ENCODE measurements at places on chromosomes 3 and 15.

DNA sequence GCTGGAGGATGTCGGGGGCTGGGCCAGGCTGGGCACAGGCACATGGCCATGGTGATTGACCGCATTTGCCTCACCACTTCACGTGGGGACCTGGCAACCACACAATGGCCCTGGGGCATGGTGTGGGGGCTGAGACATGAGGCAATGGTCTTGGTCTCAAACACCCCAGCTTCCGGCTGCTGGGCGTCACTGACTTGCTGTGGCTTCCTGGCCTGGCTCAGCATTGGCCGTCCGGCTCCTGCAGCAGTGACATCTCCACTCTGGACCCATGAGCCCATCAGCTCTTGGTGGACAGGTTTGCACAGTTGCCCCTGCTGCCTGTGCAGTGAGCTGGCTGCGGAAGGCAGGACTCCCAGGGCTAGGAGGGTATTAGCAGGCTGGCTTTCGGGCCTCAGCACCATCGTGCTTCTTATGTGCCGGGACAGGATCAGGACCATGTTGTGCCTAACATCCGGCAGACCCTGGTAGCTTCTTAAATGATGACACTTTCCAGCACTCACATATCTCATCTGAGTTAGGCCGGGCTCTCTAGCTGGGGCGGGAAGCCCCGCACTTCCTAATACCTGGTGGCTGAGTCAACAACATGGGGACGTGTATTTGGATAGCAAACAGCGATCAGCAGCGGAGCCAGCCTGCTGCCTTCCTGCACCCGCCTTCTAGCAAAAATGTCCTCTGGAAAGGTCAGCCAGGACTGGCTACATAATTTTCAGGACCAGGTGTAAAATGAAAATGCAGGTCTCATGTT, 34.1 kb downstream of the ZNF710 start:
- DNase-seq: peak; percentile 42

DNA sequence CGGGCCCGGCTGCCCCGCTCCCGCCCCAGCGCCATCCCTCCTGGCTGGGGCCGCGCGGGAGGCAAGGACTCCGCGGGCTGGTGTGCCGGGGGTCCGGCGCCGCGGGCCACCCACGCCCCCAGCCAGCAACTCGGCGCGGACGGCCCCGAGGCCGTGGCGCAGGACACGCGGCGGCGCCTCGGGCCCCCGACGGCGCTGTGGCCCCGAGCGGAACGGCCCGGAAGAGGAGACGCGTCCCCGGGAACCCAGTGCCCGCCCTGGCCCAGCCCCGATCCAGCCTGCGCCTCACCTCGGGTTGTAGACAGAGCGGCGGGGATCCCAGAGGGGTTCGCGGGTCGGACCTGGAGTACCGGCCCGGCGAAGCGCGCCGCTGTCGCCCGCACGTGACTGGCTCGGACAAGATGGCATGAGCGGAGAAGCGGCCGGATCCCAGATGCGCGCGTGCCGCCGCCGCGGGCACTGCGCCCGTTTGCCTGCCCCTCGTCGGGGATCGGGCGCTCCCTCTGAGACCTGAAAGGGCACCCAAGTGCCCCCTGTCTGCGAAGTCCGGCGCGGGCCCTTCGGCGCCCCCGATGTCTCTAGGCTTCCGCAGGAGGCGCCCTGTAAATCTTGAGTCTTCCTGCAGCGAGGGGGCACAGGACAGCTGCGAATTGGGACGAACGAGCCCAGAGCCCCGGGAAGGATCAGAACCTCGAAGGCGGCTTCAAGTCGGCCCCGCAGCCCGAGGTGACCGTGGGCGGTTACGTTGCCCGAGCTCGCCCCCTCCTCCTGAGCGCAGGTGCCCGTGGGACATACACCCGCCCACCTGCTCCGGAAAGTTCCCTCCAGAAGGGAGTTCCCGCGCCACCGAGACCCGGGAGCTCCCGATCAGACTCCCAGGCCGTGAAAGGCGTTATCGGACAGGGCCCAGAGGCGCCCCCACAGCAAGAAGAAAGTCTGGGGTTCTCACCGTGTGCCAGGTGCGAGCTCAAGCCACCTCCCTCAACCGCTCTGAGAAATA, 598 bp upstream of the SFMBT1 start:
- peak; percentile 20 for DNase-seq

GRCh38 chr15:77627067-77627466, 5.6 kb downstream of the LINGO1 start:
- no peak for DNase-seq

GRCh38 chr3:183287301-183287971, 34.4 kb downstream of the B3GNT5 start:
- no peak for DNase-seq

- DNase-seq: no peak
These were observed 197.2 kb upstream of the CTNNB1 start for GRCh38 chr3:41002104-41002503.

DNA sequence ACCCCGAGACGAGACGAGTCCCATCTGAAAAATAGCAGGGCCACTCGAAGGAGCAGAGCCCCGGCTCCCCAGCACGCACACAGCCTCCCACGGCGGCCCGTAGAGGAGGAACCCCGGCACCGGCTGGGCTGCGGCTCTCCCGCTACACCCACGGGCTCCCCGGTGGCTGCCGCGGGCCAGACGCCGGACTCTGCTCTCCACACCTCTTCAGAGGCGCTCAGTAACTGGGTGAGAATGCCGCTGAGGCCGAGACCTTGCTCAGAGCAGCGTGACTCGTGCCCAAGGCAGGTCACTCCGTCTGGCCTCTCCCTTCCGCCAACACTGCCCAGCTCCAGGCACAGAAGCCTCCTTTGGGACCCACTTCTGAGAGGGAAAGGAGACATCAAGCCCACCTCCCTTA, 34.4 kb downstream of the TNK2 start:
- no peak for DNase-seq

GRCh38 chr3:122942937-122943827, 84.4 kb downstream of the SEMA5B start:
- peak; percentile 40 for DNase-seq
